ENCODE measurements at places on chromosomes 4 and X. TPM values are rescaled to one million over a fixed set of nuclear protein-coding genes. Genes with fewer than 3 reads are reported as not detected.

TRPC5OS gene
- total RNA-seq = not detected

EXOC1L gene
- not detected for total RNA-seq

ASB11 gene
- total RNA-seq = not detected

CYSLTR1 gene
- total RNA-seq = not detected

GLRB gene
- 0.42 TPM for total RNA-seq

UGT2B11 gene
- not detected for total RNA-seq

DGKK gene
- not detected for total RNA-seq

S100P gene
- total RNA-seq = 39.8 TPM

SAGE1 gene
- total RNA-seq = not detected

GPR82 gene
- not detected for total RNA-seq

DHRSX gene
- 15.2 TPM for total RNA-seq

MECP2 gene
- 25.4 TPM for total RNA-seq

CASP6 gene
- total RNA-seq = 37.3 TPM

ARSD gene
- 10.6 TPM for total RNA-seq

CPEB2 gene
- 5.7 TPM for total RNA-seq

CPLX1 gene
- total RNA-seq = 0.28 TPM

ALPK1 gene
- total RNA-seq = 5.5 TPM

DCAF4L1 gene
- 0.21 TPM for total RNA-seq

TKTL1 gene
- not detected for total RNA-seq

NAA11 gene
- total RNA-seq = not detected

CCNI gene
- total RNA-seq = 127 TPM

UGT2A3 gene
- total RNA-seq = not detected

ZRSR2 gene
- total RNA-seq = 6.1 TPM

PDE6B gene
- total RNA-seq = not detected

NPY5R gene
- total RNA-seq = not detected

NXF2B gene
- total RNA-seq = not detected

UTP3 gene
- 27.4 TPM for total RNA-seq

TMEM31 gene
- total RNA-seq = not detected

ZNF630 gene
- 1.6 TPM for total RNA-seq

SORCS2 gene
- 0.93 TPM for total RNA-seq

NSG1 gene
- 36.9 TPM for total RNA-seq

ANTXR2 gene
- total RNA-seq = 14.2 TPM

MAGED4 gene
- total RNA-seq = 6.6 TPM

PCDH10 gene
- total RNA-seq = under 0.01 TPM

EPGN gene
- 12.8 TPM for total RNA-seq

C4orf54 gene
- total RNA-seq = not detected

MAPK10 gene
- 5.5 TPM for total RNA-seq

MAGIX gene
- 1.7 TPM for total RNA-seq

All from airway epithelial cell (primary cell).